ENCODE measurements at places on chromosomes 4 and X.
A peak's percentile ranks its signal among the peaks of the same experiment; 100 is the strongest.

- no peak for DNase-seq
Observed at GRCh38 chrX:129346574-129346973, 176.7 kb downstream of the SMARCA1 start.

- no peak for DNase-seq
Observed at GRCh38 chr4:175810073-175810730, 1.9 kb downstream of the GPM6A start.

DNA sequence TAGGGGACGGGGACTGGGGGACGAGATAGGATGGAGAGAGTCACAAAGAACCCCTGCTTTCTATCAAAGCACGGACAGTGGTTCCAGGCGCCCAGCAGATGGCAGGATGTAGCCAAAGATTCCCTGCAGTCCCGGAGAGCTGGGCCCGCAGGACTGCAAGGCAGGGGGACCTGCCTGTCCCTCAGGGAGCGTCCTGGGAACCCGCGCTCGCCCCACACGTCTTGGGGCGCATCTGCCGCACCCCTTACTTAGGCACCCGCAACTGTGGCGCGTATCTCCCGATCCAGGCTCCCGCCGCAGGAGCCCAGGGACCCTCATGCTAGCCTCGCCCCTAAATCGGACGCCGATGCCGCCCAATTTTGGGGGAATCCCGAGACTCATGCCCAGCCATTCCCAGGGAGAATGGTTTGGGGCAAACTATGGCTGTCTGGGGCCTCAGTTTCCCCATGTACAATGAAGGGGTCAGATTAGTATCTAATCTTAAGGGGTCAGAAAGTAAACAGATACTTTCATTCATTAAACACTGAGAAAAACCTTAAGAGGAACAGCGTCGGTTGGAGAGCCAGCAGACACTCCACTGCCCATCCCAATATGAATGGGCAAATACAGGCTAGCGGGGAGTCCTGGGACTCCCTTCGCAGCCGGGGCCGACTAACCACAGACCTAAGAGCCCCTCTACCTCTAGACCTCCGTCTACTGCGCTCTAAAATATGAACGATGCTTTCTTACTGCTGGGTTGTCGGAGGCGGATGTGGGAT lies 581 bp upstream of the STK32B start:
- no peak for DNase-seq

GRCh38 chrX:22135171-22135711 lies 103.1 kb downstream of the PHEX start:
- no peak for DNase-seq

- no peak for DNase-seq
Observed at GRCh38 chrX:140297273-140297672, 207.6 kb downstream of the SOX3 start.

DNA sequence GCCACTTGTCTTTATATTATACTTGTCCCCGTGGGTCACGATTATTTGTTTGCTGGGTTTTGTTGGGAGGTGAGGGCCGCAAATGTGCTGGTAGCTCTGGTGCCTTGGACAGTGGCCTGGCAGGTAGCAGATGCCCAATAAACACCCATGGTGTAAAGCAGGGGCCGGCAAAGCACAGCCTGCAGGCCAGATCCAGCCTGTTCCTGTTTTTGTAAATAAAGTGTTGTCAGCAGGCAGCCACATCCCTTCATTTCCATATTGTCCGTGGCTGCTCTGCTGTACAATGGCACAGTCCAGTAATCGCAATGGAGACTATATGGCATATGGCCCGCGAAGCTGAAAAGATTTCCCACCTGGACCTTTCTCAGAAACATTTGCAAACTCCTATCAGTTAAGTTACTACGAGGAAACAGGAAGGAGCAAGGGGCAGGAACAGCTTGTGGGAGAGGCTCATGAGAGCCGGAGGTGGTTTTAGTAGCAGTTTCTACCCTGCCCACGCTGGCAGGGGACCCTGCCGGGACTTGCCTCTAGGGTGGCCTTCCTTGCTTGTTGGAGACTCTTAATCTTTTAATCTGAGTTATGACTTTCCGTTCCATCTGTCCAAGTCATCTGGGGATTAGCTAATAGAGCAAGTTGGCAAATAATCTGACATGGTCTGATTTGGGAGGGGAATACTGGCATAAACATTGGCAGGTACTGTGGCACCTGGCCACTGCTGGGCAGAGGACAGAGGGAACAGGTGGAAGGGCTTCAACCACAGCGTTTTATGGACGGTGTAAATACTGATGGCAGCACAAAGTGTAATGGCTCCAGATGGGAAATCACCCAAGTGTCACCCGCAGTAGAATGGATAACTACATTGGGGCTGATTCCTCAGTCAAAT lies 19.6 kb downstream of the CLCN4 start:
- no peak for DNase-seq

GRCh38 chrX:10007621-10008020 lies 40.5 kb downstream of the CLDN34 start:
- no peak for DNase-seq

- no peak for DNase-seq
Observed at GRCh38 chr4:13142726-13143125, 341.4 kb downstream of the RAB28 start.

- no peak for DNase-seq
Observed at GRCh38 chrX:85994797-85995196, 52.6 kb downstream of the CHM start.

GRCh38 chrX:127570276-127570675 lies 481.9 kb downstream of the ACTRT1 start:
- DNase-seq: no peak

- no peak for DNase-seq
Observed at GRCh38 chrX:149903889-149904748, 23.1 kb downstream of the MAGEA8 start.

DNA sequence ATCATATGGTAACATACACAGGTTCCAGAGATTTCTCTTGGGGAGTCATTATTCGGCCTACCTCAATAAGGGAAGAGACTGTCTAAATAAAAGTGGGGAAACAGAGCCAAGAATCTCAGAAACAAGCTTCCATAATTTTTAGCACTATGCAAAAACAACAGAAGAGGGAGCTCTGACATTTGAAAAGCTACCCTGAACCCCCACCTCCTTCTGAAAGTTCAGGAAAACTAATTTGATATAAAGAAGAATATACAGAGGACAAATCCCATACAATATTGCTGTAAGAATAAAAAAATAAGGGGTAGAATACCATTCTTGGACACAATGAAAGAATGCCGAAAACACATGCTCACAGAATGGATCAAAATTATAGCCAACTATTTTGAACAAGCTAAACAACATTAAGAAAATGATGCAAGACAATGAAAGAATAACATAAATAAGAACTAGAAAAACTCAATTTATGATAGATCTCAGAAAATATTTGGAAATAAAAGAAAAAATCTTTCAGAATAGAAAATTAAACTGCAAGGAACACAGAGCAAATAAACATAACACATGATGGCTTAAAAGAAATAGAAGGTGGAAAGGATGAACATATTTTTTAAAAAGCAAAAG lies 14.4 kb upstream of the ZNF41 start:
- no peak for DNase-seq

GRCh38 chrX:136684120-136684519 lies 36.2 kb downstream of the CD40LG start:
- no peak for DNase-seq

DNA sequence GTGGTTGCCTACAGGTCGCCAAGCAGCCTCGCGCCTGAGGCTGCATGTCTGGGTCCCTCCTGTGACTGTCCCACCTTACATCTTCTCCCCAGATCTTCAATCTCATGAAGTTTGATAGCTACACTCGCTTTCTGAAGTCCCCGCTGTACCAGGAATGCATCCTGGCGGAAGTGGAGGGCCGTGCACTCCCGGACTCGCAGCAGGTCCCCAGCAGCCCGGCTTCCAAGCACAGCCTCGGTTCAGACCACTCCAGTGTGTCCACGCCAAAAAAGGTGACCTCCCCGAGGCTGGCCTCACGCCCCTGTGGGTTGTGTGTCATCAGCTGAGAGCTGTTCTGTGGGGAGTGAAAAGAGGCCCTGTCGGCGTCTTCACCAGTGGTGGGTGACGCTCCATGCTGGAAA lies 24.9 kb upstream of the HGFAC start:
- DNase-seq: no peak

DNA sequence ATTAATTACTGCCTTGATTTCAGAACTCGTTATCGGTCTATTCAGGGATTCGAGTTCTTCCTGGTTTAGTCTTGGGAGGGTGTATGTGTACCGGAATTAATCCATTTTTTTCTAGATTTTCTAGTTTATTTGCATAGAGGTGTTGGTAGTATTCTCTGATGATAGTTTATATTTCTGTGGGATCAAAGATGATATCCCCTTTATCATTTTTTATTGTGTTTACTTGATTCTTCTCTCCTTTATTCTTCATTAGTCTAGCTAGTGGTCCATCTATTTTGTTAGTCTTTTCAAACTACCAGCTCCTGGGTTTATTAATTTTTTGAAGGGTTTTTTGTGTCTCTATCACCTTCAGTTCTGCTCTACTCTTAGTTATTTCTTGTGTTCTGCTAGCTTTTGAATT lies 32.1 kb downstream of the CDX4 start:
- no peak for DNase-seq

GRCh38 chrX:43655151-43656004 lies 721 bp upstream of the MAOA start:
- no peak for DNase-seq

DNA sequence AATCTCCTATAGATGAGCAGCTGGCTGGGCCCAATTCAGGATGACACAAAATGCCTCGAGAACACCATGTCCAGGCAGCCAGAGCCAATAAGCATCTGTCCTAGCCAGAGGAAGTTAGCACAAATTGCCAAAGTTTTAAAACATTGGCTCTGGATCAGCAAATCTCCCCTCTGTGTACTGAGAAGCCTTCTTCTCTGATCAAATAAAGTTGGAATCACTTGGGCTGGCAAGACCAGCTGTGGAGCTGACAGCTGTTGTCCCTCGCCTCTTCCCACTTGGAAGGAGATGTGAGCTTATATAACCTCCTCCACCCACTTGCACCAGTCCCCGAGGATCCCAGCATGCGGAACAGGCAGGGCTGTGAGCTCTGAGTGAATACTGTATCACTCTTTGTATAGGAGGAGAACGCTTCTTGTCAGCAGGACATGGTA lies 183.9 kb downstream of the OPHN1 start:
- no peak for DNase-seq

DNA sequence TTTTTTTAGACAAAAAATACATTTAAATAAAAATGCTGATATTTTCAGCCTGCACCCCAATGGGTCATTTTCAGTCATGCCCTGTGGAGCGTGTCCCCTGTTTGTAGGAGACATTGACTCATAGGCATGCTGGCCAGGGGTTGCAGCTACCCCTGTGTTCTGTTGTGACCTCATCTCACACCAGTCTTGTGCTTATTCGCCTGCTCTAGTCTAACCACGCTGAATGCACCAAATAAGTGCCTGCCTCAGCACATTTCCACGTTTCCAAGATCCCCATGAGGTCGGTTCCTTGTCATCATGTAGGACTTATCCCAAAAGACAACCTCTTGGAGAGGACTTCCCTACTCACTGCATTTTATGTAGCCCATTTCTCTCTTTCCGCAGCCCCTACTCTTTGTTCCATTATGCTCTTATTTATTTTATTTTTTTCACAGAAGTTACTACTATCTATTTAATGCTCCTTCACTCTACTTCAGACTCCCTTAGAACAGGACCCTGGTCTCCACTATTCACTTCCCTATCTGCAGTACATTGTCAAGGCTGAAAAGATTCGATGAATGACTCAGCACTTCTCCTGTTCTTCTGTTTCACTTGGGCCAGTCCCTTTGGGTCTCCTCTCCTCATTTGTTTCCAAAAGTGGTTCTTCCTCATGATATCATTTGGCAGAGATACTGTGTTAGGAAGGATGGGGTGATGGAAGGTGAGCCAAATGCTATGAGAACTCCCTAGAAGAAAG lies 109.7 kb downstream of the MSL3 start:
- DNase-seq: no peak

- DNase-seq: no peak
Observed at GRCh38 chr4:170741856-170742255, 652.1 kb upstream of the AADAT start.

- no peak for DNase-seq
Observed at GRCh38 chrX:134633832-134634231, 24.4 kb downstream of the PLAC1 start.

- no peak for DNase-seq
Observed at GRCh38 chr4:138507522-138507921, 265.4 kb upstream of the SLC7A11 start.

DNA sequence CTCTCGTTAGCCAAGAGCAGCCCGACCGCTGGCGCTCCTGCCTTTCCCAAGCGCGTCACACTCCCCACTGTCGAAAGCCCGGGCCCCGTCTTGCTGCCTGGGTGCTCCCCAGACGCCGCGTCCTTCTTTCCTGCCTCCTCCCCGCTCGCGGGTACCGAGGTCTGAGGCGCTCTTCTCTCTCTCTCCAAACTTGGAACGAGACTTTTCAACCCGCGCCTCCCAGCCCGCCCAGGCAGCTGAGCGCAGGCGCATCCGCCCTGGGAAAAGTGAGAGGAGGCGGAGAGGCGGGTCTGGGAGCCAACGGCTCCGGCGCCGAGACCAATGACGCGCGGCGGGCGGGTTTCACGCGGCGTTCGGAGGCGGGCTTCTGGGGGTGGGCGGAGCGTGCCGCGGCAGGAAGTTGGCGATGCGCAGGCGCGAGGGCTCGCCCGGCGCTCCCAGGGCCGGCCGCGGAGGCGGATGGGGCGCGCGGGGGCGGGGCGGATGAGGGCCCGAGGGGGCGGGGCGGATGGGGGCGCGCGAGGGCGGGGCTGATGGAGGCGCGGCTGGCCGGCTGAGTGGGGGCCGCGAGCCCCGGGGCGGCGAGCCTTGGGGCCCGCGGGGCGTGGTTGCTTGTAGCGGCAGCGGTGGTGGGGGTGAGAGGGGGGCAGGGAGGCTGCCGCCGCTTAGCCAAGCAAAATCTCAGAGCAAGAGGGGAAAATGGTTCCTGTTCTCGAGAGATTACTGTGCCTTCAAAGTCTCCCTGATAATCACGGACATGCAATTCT lies at the start of gene RBBP7:
RBBP7 (minus strand) TSS at position 268 of the 767 bp plus-strand sequence. CDS start 309 bp downstream, outside the sequence.
- DNase-seq: peak; percentile 60

DNA sequence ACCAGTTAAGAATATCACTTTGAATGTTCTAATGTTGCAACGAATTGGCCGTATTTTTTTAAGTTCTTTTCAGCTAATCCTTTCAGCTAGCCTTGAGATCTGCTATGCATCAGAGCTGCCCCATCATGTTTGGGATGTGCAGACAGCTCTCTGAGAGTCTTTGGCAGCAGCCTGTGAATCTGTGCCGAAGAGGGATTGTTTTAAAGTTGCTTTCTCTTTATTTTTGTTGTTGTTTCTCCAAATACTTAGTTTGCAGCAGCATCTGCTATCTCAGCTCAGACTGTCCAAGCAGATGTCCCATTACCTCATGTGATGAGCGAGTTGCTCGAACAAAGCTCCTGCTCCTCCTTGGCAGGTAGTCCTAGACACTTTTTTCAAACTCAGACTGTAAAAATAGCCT lies 1002.5 kb upstream of the INTU start:
- no peak for DNase-seq

- no peak for DNase-seq
Observed at GRCh38 chr4:5409237-5409636, 299.1 kb downstream of the EVC2 start.

- DNase-seq: no peak
Observed at GRCh38 chr4:88196013-88196365, 37.5 kb upstream of the ABCG2 start.
